Retinal pigment epithelial cell (primary cell): ENCODE measurements at places on chromosomes 12 and 14.

- DNase-seq, result no peak
Measured at GRCh38 chr12:96770219-96771102, 136.6 kb upstream of the NEDD1 start.

- DNase-seq, result no peak
Measured at GRCh38 chr12:28802706-28803438, 346.2 kb upstream of the FAR2 start.

DNA sequence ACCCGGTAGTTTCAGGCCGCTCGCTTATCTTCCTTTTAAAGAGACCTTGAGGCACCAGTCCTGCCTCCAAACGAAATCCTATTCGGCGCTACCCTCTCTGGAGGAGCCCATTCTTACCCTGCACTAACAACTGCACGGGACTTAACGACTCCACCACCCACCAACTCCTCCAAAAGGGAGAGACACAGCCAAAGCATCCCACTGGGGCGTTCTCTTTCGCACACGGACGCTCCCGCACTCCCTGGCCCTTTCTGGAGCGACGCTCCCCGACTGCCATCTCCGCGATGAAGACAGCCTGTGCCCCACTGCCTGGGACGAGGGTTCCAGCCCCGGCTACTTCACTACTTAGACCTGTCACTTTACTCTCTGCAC, 650 bp downstream of the GALC start:
- DNase-seq, result no peak

GRCh38 chr12:109378569-109378968, 30.9 kb downstream of the MYO1H start:
- no peak for DNase-seq

DNA sequence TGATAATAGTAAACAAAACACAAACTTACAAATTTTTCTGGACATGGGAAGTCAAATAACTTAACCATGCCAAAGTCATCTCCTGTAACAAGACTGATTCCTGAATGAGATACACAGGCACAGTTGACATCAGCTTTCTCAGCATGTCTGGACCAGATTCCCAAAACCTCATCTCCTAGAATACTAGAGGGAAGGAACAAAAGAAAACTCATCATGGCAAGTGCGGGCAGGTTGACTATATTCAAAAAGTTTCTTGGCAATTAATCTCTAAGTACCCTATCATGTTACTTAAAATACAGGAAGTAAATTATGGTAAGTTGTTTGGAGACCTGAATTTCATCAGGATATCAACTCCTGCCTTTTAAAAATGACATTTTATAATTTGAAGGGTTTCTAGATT, 53.9 kb downstream of the ZC3H14 start:
- no peak for DNase-seq

GRCh38 chr14:100221533-100222223, 17.3 kb upstream of the YY1 start:
- no peak for DNase-seq

DNA sequence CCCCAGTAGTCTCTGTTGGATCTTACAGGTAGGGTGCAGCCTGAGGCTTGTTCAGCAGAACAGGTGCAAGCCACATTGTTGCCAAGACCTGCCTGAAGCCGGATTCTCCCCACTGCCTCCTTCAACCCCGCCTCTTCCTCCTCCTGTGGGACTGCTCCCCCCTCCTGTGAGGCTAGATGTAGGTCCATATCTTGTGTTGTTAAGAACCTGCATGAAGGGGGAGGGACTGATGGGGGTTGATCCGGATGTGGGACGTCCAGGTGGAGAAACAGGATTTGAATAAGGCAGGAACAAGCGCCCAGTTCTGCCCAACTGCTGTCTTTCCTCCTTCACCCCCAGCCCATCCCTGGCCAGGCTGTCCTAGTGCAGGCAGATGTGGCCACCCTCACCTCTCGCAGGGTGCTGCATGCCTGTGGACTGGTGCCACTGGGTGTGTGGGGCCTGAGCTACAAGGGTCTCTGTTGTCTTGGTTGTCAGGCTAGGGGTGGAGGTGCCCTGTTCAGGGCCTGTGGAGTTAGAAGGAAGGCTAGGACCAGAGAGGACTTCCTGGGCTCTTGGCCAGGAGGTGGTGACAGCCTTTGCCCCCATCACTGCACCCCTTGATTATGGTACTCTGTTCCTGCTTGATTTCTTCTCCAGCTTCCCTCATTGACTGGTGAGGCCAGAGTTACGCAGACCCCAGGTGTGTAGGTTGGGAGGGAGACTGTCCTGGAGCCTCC, 1.4 kb downstream of the NR4A1 start:
- no peak for DNase-seq

DNA sequence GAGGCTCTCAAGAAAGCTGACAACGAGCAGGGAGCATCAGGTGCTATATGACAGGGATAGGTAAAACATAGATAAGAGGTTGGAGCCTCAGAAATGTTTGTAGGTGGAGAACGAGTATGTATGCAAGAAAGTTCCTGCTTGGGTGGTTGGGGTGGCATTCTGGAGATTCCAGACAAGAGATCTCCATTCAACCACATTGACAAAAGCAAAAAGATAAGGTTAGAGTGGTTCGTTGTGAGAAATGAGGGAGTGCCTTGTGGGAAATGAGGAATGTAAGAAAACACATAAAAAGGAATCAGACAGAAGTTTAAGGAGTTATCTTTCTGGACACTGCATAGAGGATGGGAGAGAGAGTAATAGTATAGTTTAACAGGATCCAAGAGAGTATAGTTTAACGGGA, 290.3 kb downstream of the DPF3 start:
- no peak for DNase-seq

DNA sequence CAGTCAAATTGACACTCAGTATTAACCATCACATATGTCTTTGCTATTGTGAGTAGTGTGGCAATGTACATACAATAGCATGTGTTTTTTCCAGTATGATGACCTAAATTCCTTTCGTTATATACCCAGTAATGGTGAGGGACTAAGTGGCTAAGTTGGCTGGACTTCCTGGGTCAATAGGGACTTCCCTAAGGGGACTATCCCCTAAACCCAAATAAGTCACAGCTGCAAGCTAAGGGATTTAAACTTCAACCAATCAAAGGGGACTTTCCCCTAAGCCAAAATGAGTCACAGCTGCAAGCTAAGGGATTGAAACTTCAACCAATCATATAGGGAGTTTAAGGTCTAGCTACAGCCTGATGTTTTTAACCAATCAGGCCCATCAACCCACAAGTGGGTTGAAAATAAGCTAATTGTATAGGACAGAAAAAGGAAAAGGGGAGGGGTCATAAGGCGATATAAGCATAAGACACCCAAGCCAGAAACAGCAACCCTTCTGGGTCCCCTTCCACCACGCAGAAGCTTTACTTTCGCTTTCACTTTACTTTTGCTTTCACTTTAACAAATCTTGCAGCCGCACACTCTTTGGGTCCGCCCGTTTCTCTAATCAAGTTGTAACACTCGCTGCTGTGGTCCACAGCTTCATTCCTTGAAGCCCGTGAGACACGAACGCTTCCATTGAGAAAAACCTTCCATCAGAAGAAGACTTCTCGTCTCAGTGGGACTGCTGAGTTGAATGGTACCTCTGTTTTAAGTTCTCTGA, 404.4 kb downstream of the FLRT2 start:
- DNase-seq, result no peak

- no peak for DNase-seq
Measured at GRCh38 chr12:99948370-99948769, 36.4 kb downstream of the ANKS1B start.

- no peak for DNase-seq
Measured at GRCh38 chr14:56216626-56217379, 98.6 kb downstream of the PELI2 start.
